ENCODE measurements at places on chromosomes 11 and 22. TPM values are rescaled to one million over a fixed set of nuclear protein-coding genes. Genes with fewer than 3 reads are reported as not detected.

- no peak for DNase-seq
Observed at GRCh38 chr22:45969414-45969799, 7.6 kb downstream of the WNT7B start.

DNA sequence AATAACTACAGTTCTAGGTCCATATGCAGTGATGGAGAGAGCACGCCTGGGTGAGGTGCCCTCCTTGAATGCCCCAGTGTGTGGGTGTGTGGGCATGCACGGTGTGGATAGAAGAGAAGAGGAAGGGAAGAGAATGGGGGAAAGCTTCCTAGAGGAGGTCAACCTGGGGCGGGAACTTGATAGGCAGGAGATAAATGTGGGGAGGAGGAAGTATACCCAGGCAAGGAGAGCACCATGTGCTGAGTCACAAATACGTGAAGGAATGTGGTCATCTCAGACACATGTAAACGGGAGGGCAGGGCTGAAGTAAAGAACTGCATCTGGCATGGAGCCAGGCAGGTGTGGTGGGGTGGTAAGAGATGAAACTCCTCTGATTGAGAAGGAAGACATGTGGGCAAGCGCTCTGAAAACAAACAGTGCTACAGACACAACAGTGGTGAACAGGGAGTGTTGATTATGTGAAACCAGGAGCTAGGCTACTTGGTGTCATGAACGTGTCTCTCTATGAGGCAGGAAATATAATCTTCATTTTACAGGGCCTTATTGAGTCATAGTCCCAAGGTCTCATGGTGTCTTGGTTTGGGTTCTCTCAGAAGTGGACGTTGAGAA, 61.5 kb upstream of the EED start:
- no peak for DNase-seq

DNA sequence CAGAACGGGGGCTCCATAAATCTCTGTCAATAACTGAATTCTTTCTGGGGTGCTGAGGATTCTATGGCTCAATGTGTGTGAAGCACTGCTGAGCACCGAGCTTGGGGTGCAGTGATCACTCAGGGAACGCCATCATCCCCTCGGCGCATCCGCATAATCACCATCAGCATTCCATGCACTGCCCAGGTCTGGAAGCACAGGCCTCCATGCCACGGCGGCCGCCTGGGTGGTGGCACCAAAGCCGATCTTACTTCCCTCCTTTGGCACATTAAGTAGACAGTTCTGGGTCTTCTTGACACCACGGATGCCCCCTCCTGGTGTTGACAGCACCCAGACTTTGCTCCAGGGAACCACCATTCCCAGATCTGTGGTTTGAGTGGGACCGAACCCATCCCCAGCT, 15.6 kb downstream of the LTO1 start:
- no peak for DNase-seq

- DNase-seq: no peak
Observed at GRCh38 chr11:125603207-125603606, 10.6 kb downstream of the STT3A start.

- peak; percentile 31 for DNase-seq
Observed at GRCh38 chr22:27105142-27106025, 448.0 kb downstream of the MIAT start.

- no peak for DNase-seq
Observed at GRCh38 chr11:69495441-69496201, 14.2 kb downstream of the LINC01488 start.

- DNase-seq: no peak
Observed at GRCh38 chr22:49951986-49952896, 8.3 kb upstream of the PIM3 start.

DNA sequence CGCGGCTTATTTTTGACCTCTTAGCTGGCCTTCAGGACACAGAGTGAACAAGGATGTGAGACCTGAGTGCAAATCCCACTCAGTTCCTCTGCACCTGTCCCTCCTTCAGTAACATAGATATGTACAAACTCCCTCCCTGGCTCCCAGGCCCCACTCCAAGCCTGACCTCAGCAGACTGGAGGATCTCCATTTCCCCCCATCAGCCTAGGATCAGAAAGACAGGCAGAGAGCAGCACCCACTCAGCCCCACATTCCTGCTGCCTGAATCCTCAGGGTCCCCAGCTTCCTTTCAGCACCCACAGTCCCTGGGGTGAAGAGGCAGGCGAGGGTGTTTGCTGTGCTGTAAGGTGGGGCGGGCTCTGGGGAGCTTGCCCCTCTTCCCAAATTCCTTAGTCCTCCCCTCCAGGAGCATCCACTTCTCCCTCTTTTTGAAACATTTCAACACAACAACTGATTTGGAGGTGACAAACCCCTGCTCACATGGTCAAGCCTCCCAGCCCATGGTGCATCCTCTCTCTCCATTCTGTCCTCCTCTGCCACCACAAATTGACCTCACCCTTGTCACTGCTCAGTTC, 151.1 kb downstream of the FEZ1 start:
- DNase-seq: no peak

GRCh38 chr11:18463439-18463838, 7.8 kb downstream of the LDHAL6A start:
- no peak for DNase-seq

- no peak for DNase-seq
Observed at GRCh38 chr22:40006641-40007040, 11.9 kb downstream of the FAM83F start.

DNA sequence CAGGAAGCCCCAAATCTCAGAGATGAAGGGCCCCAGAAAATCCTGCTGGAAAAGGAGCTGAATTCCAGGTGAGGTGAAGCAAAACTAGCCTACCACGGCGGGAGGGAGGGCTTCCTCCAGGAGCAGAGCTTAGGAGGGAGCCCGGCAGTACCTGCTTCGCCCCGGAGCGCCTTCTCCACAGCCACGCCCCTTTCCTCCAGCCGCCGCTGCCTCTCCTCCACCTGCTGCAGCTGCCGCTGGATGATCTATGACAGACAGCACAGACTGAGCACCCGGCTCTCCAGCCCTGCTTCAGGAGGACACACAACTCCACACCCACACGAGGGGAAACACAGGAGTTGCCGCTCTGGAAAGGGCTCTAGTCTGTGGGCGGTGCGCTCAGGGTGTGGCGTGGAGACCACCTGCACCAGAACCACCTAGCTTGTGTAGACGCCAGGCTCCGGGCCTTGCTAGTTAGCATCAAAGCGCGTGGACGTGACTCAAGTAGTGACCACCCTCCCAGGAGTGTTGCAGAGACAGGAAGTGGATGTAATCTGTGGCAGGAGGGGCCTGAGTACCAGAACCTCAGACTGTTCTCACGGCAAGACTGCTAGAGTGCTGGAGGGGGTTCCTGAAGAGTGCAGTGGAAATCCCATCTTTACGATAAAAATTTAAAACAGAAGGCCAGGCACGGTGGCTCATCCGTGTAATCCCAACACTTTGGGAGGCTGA, 34.6 kb upstream of the BID start:
- no peak for DNase-seq

DNA sequence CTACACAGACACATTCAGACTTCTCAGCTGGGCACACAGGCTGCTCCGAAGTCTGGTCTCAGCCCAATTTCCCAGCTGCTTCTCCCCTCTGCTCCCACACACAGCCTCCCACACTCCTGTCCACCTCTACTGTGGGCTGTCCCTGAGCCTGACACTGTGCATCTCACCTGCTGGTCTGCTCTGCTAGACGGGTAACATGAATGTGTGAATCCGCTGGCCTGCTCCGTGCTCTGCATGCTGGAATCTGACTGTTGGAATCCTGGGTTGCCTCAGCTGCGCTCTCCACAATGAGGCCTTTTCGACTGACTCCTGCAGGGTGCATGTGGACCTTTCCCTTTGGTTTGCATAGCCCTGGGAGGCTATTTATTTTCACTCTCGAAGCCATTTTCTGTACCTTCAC, 489.5 kb upstream of the B3GAT1 start:
- no peak for DNase-seq

GRCh38 chr11:14612694-14613093, 30.9 kb upstream of the PDE3B start:
- no peak for DNase-seq

- no peak for DNase-seq
Observed at GRCh38 chr11:65899356-65900124, 648 bp downstream of the FOSL1 start.

GRCh38 chr11:65083134-65083833, 556 bp downstream of the CDCA5 start:
- DNase-seq: no peak

DNA sequence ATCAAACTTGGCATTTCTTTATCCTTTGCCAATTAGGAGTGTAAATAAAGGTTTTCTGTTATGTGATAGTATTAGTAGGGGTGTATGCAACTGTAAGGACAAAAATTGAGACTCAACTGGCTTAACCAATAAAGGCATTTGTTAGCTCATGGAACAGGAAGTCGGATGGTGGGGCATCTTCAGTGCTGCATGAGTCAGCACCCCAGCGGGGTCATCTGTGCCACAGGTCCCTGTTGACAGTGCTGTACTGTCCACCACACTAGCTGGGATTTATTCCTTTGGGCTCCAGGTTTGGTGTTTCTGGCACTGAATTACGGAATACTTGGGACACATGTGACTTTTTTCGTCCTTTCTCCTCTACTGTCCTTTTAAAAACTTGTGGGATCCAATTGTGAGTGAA, 86.0 kb downstream of the PPP6R3 start:
- DNase-seq: no peak

DNA sequence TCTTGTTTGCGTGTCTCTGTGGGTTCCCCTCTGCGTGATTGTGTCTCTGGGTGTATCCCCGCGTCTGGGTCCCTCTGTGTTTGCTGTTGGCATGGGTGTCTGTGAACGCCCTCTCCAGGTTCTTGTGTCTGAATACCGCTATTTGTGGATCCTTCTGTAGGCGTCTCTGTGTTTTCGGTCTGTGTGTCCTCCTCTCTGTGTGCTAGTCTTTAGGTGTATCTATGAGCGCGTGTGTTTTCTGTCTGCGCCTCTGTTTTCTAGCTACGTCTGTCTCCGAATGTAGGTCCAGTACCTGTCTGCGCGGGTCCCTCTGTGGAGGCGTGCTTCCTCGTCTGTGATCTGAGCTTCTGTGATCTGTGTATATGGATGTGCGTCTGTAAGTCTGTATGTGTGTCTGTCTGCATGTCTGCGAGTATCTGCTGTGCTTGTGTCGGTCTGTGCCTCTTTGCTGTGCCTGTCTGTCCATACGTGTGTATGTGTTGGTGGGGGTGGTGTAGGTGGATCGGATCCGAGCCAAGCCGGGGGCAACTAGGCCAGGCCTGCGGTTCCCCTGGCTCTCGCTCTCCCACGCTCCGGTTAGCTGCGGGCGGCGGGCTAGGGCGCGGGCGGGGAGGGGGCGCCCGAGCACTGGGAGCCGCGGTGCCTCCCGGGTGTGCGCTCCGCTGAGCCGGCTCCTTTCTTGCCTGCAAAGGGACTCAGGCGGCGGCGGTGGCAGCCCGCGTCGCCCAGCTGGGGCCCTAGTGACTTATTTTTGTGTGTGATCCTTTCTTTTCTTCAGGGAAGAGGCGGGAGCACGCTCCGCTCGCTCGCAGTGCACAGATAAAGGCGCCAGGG, 105.3 kb upstream of the E2F8 start:
- no peak for DNase-seq

DNA sequence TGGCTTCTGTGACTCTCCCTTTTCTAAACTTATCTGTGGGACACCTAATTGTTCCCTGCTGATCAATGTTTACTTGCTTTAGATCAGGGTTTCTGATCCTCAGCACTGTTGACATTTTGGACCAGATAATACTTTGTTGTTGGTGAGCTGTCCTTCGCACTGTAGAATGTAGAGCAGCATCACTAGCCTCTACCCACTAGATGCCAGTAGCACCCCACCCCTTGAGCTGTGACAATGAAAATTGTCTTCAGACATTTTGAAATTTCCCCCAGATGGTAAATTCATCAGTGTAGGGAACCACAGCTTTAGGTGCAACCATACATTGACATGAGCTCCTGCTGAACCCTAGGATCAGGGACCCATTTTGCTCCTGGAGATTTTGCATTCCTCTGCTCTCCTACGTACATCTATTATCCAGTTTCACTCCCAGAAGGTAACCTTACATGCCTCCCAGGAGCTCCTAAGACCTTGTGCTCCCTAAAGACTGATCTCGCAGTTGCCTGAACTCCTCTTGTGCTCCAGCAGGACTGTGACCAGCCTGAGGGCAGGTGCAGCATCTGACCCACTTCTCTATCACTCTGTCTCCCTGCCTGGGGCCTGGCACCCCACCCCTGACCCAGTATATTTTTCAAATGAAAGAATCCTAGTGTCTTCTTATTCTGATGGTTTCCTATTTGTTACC, 107.8 kb downstream of the FAR1 start:
- no peak for DNase-seq

GRCh38 chr11:88886796-88887195, 179.0 kb downstream of the GRM5 start:
- DNase-seq: no peak

DNA sequence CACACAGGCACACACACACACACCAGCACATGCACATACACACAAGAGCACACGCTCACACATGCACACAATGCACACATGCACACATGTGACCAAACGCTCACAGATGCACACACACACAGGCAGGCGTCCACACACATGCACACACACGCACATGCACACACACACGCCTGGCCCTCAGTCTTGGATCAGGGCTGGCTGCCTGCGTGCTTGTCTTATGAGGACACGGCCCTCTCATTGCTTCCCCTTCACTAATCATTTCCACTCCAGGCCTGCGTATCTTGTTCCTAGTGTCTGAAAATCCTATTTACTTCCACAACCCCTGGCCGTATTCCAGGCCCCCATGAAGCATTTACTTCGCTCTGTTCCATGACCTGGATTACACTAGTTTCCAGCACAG, 740.5 kb downstream of the BRD1 start:
- DNase-seq: no peak

- DNase-seq: no peak
Observed at GRCh38 chr11:43212279-43212678, 99.5 kb upstream of the API5 start.

DNA sequence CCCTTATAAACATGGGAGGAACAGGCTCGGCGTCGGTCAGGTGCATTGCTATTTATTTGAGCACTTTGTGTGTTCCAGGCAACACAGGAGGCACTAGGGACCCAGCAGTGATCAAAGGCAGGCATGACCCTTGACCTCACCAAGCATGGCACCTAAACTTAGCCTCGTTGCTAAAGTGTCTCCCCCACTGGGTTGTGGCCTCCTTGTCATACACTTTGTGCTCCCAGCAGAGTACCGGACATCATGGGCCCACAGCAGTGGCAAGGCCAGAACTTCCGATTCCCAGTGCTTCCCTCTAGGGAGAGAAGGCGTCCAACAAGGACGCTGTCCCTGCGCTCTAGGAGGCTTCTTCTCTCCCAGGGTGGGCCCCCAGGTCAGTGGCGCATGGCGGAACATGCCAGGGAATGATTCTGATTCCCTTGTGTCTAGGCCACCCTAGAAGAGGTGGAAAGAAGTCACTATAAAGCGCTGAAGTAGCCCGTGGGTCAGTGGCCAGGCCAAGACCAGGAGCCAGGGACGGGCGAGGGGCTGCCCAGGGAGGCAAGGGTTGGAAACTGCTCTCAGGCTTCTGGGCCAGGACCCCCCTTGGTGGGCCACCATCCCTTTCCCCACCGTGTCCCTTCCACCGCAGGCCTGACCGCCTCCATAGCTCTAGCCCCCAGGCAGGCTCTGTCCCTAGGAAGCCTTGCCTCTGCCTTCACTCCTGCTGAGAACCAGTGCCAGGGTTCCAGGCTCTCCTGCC, 19.7 kb downstream of the TOM1 start:
- no peak for DNase-seq

Gene MOGAT2
- total RNA-seq: 7.3 TPM

Gene FAT3
- 0.66 TPM for total RNA-seq

Gene LAMTOR1
- 87.2 TPM for total RNA-seq

Gene CARS1
- 30.1 TPM for total RNA-seq

Gene GRK2
- 52.8 TPM for total RNA-seq

Gene SYT12
- 10.2 TPM for total RNA-seq

Gene PANX2
- total RNA-seq: 1.8 TPM

Gene PRODH
- 29.6 TPM for total RNA-seq

Gene P4HA3
- 0.29 TPM for total RNA-seq

Gene SAA2
- 428 TPM for total RNA-seq

Gene GAL3ST3
- total RNA-seq: 0.29 TPM

Gene OR51G1
- total RNA-seq: not detected

All from breast epithelium (tissue), 4 donors.